ENCODE measurements at places on chromosomes 1 and 21.

- DNase-seq = no peak
These were observed 77.0 kb downstream of the CTH start for GRCh38 chr1:70487910-70488665.

- DNase-seq = no peak
These were observed 292.4 kb downstream of the GRIK1 start for GRCh38 chr21:29647353-29647781.

DNA sequence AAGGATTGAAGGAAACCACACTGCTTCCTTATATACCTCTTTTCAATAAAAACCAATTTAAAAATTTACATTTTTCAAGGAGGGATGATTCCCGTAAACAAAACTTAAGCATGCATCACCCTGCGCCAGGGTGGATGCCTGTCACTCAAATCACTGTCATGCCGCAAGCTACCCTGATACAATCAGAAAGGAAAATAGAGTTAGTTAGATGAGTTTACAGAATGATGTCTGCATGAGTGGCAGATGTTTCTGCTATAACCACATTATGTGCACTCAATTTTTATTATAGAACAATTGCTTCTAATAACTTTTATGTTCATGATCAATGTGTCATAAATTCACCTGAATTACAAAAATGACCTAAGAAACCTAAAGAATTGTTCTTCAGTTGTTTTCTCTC, 123.4 kb upstream of the ADGRL4 start:
- DNase-seq = no peak

DNA sequence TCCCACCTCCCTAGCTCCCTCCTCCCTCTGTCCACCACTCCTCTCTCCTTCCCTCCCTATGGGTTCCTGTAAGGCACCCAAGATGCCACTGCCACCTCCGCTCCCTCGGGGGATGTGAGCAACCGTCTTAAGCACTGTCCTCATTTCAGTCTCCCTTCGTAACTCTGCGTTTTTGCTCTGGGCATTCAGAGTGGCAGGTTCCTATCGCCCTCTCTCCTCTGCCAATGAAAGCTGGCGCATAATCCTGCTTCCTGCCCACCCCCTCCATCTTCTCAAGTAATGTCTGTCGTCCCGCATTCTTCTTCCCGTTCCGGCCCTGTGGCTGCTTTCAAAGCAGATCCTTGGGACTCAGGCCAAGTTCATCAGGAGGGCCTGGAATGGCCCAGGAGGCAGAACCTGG, 253.9 kb upstream of the TMEM51 start:
- no peak for DNase-seq

GRCh38 chr21:15282665-15283064, 217.9 kb upstream of the NRIP1 start:
- no peak for DNase-seq

DNA sequence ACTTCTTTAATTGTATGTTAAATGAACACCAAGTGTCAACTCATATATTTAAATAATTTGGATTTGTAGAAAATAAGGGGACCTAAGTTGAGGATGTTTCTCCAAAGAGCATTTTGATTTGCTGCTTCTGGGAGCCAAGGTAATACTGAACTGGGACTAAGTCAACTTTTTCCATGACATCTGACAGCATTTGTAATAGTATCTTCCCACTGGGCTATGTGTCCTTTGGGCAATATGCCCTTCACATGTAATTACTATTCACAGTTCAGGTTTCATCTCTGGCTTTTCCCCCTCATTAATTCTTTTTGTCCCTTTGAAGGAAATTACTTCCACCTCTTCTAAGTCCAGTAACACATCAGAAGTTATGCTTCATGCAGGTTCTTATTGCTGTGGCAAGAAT, 36.7 kb upstream of the HP1BP3 start:
- no peak for DNase-seq

All from activated naive CD8-positive, alpha-beta T cell treated with anti-CD3 and anti-CD28 coated beads for 36 hours (primary cell).